ENCODE measurements at places on chromosomes 1 and 21. TPM values are rescaled to one million over a fixed set of nuclear protein-coding genes. Genes with fewer than 3 reads are reported as not detected.

Gene VSIG8
- polyA plus RNA-seq, result not detected

Gene LRRC8B
- 8.5 TPM for polyA plus RNA-seq

Gene AJAP1
- polyA plus RNA-seq, result not detected

Gene HSD11B1
- not detected for polyA plus RNA-seq

Gene AUNIP
- polyA plus RNA-seq, result not detected

Gene PCSK9
- polyA plus RNA-seq, result not detected

All from naive thymus-derived CD8-positive, alpha-beta T cell (primary cell).